ENCODE measurements at places on chromosomes 7 and 10.

- DNase-seq, result no peak
Observed at GRCh38 chr10:72010234-72010973, 46.2 kb downstream of the CHST3 start.

DNA sequence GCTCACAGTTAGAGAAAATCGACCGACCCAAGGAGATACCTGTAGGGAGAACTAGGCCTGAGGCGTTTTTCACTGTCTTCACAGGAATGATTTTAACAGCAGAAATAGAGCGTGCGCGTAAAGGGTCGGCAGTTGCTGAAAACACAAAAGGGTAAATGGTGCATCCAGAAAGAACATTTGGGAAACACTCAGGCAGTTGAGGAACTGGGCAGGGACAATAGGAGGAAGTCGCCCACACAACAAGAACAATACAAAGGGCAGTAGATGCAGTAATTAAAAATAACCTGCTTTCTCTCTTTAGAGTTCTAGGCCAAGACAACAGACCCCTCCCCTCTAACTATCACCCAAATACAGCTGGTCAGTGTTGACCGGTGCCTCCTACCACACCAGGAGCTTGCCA is 126.6 kb downstream of the SORBS1 start:
- DNase-seq, result no peak

DNA sequence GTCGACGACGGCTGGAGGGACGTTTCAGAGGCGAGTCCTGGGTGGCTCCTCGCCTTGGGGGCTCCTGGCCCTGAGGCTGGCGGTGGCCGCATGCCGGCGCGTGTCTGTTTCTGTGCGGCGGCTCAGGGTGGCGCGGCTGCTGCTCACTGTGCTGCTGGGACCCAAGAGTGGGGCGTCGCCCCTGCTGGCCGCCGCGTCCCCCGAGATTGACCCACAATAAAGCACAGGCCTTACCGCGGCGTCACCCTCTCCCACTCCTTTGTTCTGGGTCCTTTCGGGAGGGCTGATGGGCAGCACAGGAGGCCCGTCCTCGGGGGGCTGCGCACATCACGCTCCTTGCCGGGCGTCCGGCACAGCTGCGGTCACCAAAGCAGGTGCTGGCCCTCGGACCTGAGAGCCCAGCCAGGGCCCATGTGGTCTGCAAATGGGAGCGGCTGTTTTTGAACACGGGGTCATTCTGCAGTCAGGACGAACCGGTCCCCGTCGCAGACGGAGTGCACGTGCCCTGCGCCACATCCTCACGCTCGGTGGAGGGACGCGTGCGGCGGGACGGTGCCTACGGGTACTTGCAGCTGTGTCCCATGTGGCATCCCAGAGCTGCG is 19.2 kb downstream of the GET4 start:
- no peak for DNase-seq

DNA sequence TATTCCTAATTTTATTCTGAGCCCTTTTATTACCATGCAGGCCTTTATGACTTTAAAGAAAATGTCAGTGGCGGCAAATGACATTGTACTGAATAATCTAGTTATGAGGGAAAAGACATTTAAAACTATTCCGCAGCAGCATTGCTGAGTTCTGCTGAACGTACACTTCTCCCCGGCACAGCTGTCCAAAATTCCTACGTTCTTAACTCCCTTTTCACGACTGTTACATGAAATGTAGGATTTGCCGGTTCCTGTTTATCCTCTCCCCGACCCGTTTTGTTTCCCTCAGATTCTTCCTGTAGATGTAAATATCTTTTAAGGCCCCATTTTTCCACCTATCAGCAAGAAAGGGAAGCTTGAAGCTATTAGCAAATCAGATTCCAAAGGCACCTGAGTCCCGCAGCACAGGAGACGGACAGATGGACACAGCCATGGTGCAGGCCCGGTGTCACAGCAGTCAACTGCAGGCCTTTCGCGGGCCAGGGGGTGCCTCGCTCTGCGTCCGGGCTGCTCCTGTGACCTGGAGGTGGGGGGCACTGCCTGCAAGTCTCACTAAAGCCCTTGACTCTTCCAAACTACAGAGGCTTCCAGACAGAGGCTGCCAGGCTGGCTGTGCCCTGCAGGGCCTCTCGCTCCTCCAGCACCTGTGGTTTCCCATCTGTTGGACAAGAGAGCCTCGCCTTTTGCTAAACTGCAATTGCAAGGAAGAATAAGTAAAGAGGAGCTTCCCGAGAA is 485.0 kb upstream of the MGMT start:
- DNase-seq, result no peak

DNA sequence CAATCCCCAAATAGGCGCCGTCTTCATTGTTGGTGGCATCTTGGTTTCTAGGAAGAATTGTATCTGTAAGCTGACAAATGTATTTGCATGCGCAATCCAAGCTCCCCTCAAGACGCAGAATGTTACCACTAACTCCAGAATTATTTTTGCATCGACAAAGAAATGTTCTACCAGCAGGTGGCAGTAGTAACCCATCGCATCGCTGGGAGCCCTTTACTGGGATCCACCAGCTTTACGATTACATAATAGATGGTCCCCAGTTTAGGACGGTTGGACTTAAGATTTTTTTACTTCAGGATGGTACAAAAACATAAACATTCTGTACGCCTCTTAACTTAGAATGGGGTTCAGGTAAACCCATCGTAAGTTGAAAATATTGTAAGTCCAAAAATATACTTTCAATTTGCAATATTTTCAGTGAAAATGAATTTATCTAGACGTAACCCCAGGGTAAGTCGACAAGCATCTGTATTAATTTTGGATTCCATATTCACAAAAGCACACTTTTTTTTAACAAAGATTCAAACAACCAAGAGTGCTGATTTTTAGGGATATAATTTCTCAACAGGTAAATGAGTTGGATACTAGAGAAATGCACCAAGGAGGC is 114.0 kb upstream of the COBL start:
- DNase-seq, result peak; percentile 59

GRCh38 chr7:149414745-149415390 is 46.0 kb downstream of the ZNF777 start:
- peak; percentile 54 for DNase-seq

DNA sequence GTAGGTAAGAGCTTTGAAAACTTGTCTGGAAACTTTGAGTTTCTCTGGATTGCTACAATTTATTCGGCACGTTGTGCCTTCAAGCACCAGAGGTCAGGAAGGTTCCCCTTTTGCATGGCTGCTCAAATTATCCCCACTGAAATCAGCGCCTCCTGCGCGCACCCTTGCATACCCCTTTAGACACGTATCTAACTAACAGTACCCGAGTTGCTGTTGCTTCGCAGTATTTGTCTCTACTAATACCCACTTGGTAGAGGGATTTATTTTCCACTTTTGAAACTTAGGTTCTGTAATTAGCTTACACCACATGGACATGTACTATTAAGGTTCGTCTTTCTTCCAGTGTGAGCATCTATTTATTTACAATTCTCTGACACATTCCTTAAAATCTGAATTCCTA is 1.6 kb downstream of the MEOX2 start:
- DNase-seq, result no peak

DNA sequence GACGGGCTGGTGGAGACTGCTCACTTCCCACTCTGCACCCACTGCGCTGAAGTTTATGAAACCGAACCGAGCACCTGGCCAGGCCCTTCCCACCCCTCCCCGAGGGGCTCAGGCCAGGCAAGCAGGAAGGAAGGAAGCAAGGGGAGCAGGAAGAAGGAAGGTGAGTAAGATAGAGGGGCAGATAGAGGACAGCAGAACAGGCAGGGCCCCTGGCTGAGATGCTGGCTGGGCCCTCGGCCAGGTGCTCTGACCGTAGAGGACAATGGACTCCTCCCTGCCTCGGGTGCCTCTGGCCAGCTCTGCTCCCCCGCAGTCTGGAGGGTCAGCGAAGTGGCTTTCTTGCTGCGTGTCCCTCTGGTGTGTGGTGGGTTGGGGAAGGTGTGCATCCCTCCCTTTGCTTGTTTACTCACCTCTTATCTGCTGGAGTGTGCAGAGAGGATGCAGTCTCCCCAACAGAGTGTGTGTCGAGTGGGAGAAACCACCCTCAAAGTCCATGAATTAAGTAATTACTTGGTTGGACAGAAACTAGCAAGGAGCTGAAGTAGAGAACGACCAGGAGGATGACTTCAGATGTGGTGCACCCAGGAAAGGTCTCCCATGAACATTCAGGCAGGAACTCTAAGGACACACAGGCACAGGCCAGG is 82.8 kb upstream of the PPP2R2D start:
- peak; percentile 5 for DNase-seq

All from progenitor cell of endocrine pancreas (in vitro differentiated cells).